ENCODE measurements at places on chromosomes 11 and 22.
A peak's percentile ranks its signal among the peaks of the same experiment; 100 is the strongest.

- DNase-seq: no peak
These were observed 22.0 kb downstream of the RSPH14 start for GRCh38 chr22:23119494-23120414.

DNA sequence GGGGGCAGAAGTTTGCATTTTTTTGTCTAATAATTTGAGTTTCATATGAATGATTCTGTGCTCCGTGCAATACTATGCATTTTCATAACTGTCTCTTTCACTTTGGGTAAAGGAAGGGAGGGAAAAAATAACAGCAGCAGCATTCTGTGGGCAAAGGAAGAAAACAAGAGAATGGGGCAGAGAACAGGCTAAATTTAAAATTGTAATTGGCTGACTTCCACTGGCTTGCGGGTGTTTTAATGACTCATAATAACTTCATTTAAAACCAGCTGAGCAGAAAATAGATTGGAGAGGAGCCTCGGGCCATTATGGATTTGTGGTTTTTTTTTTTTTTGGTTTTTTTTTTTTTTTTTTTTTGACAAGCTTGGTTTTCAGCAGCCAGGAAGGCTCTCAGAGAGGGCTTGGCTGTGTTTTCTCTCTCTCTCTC, 107.4 kb downstream of the ZBTB16 start:
- DNase-seq: no peak

GRCh38 chr22:22460635-22461034, 47.9 kb downstream of the ZNF280B start:
- DNase-seq: no peak

- no peak for DNase-seq
These were observed 5.0 kb downstream of the HSPA8 start for GRCh38 chr11:123056835-123057491.

DNA sequence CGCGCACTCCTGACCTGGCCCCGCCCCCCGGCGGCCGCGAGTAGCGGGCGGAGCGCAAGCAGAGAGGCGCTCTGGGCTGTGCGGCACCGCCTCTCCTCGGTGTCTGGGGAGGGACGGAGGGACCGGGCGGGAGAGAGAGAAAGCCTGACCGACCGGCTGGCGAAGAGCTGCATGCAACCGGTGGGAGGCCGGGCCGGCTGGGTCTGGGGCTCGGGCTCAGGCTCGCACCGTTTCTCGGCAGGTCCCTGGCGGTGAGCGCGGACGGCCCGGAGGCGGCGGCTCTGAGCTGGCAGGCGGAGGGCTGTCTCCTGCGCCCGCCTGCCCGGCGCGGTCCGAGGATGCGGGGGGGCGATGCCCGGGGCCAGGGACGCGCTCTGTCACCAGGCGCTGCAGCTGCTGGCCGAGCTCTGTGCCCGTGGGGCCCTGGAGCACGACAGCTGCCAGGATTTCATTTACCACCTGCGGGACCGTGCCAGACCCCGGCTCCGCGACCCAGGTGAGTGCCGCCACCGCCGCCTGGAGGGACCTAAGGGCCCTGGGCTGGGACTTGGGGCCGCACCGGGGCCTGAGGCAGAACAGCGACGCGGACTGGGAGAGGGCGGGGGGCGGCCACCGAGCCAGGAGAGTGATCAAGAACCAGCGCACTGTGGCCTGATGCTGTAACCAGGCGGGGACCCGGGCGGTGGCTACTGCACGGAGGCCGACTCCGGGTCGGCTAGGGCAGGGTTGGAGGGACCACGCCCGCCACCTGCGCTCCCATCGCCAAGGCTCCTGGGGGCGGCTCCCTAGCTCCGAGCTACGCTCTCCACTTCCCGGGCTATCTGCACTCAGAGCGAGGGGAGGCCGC, at the start of gene SYT9:
Gene SYT9, plus strand, starts transcription at position 69 of the 847 bp plus-strand sequence. Its CDS starts 283 bp downstream, at position 352.
- peak; percentile 61 for DNase-seq

- no peak for DNase-seq
These were observed 6.0 kb downstream of the MALAT1 start for GRCh38 chr11:65504674-65505465.

DNA sequence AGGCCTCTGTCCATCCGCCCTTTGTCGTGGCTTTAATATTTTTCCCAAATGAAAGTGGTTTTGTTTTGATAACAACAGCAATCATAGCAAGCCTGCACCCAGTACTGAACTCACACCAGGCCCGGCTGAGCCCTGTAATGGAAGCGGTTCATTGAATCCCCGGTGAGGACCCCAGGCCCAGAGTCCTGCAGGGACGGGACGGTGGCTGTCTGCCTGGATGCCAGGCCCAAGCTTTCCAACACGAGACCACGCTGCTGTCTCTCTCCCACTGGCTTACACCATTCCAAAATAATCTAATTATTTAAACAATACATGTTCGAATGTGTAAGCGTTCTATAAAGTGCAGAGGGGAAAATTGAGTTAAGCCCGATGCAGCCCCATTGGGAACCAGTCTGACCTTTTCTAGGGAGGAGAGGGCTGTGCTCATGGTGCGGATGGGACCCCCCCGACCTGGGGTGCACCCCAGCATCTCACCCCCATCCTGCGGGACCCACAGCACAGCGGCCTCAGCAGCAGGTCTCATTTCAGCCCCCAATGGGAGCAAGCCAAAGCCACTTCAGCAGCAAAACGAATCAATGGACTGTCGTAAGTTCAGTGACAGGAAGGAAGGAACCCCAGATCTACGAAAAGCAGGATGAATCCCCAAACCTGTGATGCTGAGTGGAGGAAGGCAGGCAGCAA, 1046.9 kb downstream of the BRD1 start:
- no peak for DNase-seq

- DNase-seq: peak; percentile 53
These were observed 4.4 kb upstream of the MRPL23 start for GRCh38 chr11:1942558-1943260.

- DNase-seq: peak; percentile 88
These were observed 11.1 kb downstream of the TXN2 start for GRCh38 chr22:36470162-36470993.

DNA sequence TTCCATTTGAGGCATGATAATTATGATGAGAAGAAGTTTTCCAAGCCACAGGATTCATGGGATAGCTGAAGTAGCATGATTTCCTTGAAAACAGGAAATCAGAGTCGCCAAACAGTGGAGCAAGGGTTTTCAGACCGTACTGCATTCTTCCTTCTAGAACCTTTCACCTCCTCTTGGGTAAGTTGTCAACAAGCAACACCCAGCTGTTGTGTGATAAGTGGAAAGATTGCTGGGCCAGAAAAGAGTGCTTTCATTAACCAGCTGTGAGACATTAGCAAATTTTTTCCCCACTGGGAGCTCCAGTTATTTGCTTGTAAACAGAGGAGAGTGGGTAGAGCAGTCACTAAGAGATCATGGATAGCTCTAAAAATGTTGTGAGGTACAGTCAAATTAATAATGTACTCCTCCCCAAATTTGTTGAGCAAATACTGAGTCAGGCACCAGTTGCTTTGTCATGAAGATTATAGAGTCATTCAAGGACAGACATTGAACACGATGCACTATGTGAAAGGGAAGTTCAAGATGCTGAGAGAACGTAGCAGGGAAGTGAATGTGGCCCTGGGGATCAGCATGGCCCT, 11.7 kb upstream of the MPEG1 start:
- no peak for DNase-seq

- no peak for DNase-seq
These were observed 8.4 kb upstream of the CD248 start for GRCh38 chr11:66325263-66325671.

DNA sequence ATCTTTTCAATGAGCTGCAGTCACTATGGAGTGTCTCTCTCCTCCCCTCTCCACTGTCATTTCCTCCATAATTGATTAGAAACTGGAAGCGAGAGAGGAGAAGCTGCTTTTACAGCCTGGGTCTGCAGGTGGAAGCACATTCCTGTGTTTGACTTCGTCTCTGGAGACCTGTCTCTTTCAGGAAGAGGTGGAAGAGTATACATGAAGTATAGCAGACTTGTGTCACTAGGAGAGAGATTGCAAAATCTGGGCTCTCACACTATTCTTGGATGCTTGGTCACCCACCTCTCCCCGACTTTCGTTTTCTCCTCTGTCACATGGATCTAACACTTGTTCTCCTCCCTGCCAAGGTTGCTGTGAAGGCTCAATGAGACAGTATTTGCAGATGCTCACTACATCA, 323.3 kb downstream of the NTM start:
- no peak for DNase-seq

- DNase-seq: no peak
These were observed 26.6 kb upstream of the TTC12 start for GRCh38 chr11:113287801-113288200.

GRCh38 chr22:25111579-25112517, 87.8 kb upstream of the CRYBB3 start:
- peak; percentile 79 for DNase-seq

GRCh38 chr22:17981497-17981896, 42.9 kb downstream of the MICAL3 start:
- DNase-seq: no peak

DNA sequence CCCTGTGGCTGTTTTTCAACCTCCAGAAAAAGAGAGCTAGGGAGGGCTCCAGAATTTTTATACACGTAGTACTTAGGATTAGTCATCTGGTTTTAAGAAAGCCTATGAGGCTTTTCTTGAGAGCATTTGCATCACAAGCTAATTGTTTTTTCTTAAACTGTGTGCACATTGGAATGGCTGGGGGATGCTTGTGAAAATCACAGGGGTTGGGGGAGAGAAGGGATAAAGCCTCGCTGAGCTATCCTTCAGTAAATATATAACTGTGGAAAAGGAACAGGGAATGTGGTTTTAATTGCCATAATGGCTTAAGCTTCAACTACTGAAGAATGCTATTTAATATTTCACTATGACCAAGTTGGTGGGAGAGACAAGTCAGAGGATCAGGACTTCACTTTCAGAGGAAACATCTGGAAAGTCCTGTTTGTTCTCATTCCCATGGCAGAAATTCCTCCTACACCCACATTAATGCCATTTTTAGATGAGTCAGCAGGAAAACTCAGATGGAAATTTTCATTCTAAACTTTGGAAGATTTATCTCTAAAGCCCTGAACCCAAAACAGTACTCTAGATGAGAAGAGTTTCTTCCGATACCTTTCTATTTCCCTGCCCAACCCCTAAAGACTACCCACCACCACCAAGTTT, 591.3 kb downstream of the LRRC4C start:
- no peak for DNase-seq

DNA sequence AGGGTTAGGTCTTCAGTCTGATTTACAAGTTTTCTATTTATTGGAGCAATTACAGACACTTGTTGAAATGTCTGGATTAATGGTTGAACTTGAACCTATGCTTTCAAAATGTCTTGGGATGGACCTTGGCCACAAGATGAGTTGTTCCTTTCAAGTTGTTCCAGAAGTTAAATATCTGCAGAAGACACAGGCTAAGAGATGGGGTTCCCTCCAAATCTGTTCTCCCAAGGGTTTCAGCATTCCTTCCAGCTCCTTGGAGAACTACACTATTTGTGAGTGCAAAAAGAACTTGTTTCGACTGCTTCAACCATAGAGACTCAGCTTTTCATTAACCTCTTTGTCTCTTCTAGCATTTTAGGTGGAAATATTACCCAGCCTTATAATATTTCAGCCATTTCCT, 189.0 kb upstream of the BLID start:
- DNase-seq: no peak

DNA sequence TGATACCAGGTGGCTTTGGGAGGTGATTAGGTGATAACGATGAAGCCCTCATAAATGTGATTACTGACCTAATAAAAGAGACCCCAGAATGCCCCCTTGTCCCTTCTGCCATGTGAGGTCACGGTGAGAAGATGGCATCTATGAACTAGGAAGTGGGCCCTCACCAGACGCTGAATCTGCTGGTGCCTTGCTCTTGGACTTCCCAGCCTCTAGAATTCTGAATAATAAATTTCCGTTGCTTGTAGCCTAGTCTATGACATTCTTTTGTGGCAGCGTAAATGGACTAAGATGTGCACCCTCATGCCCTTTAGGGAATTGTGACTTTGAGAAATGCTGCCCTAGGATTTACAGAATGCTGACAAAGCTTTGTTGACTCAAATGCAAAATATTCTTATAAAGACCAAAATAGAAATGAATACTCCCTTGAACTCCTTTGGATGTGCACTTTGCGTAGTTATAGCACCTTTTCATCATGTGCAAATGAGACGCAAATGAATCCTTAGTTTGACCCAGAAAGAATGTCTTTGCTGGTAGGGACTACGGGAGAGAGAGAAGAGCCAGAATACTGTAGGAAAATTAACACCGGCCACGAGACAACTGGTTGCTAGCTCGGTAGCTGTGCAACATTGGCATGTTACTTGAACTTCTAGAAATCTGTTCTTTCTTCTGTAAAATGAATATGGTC, 24.8 kb upstream of the EHF start:
- DNase-seq: no peak

DNA sequence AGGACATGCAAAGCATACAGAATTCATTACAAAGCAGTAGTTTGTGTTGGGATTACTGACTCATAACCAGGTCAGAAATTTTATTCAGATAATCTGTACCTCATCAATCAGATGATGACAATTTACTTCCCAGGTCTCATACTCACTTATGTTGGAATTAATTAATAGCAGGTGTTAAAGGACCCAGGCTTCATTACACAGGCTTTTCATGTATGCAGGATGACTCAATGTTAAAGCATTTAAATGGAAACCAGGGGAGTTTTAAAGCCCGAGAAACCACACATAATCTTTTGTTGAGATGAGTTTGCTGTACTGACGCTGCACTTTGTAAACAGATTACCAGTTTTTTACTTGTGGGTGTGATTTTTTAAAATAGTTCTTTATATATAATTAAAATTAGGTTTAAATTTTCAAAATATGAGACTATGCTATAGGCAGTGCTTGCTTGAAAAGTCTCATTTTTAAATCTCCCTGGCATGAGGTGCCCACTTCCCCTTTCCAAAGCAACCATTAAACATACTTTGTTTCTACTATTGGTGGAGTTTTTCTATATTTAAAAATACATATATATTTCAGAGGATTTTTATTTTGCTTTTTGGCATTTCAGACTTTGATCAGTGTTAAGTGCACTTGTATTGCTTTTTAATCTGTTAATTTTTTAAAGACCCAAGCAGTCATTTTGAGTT, 41.0 kb downstream of the CEP57 start:
- DNase-seq: no peak

GRCh38 chr11:1532606-1533341, 39.3 kb downstream of the DUSP8 start:
- DNase-seq: no peak

- DNase-seq: no peak
These were observed 565 bp downstream of the NUCB2 start for GRCh38 chr11:17277024-17277584.

DNA sequence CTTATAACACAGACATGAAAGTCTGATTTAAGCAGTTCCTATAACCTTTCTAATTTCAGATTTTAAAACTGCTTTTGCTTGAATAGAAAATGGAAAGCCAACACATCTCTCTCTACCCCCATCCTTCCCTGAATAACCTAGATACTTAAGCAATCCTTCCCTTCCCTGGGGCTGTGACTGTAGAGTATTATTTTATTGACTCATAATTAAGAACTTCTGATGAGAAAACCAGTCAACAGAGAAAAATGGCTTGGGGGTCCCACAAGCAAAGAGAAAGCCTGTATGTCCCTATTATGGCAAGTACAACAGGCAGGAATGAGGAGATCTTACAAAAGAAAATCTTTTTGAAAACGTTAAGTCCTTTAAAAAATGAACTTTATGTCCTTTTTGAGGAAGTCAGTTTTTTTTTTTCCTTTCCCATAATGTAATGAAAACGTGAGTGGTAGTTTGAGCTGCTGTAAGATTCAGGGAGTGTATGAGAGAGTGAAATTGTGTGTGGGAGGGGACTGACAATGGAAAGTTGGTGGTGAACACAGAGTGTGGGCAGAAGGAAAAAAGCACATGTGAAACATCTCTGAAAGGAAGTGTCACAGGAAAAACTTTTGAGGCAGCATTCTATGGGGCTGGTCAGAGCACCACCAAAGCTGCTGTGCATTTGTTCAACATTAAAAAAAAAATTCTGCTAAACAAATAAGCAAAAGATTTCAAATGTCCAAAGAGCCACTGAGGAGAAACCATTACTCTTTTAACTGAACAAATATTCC, 154.6 kb downstream of the MAML2 start:
- DNase-seq: no peak
